Daoy (cell line): ENCODE measurements at places on chromosomes 4 and X. TPM values are rescaled to one million over a fixed set of nuclear protein-coding genes. Genes with fewer than 3 reads are reported as not detected.

The F9 gene
- not detected in 2 replicates for total RNA-seq

The HSFX4 gene
- not detected in 2 replicates for total RNA-seq

The PGRMC2 gene
- total RNA-seq, result 11.4 and 13.1 TPM in 2 replicates

The TMPRSS11D gene
- total RNA-seq, result not detected in 2 replicates

The GLRA3 gene
- not detected in 2 replicates for total RNA-seq

The ZNF157 gene
- total RNA-seq, result 0.06 TPM in 1 of 2 replicates, not detected in the other

GRCh38 chrX:34656842-34657725, at the start of gene TMEM47:
Gene TMEM47, minus strand, starts transcription at chrX:34657285. Its CDS starts 256 bp downstream, at chrX:34657029.
- DNase-seq, result peak; percentile 69

DNA sequence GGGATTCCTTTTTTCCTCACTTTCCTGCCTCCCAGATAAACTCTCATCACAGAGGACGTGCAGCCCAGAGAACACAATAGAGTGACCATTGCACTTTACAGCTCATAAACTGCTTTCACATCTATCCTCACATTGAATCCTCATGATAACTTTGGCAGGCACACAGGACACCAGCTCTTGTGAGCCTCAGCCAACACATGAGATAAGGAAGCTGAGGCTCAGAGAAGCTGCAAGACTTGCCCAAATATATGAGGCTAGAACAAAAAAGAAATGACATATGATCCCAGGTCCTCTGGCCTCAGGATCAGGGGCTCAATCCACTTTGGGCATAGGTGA, 85.0 kb upstream of the CPEB2 start:
- no peak for DNase-seq

DNA sequence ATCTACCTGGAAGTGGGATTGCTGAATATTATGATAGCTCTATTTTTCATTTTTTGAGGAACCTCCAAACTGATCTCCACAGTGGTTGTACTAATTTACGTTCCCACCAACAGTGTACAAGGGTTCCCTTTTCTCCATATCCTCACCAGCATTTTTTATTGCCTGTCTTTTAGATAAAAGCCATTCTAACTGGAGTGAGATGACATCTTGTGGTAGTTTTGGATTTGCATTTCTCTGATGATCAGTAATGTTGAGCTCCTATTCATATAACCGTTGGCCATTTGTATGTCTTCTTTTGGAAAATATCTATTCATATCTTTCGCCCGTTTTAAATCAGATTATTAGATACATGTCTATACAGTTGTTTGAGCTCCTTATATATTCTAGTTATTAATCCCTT, 101.8 kb downstream of the RASGEF1B start:
- DNase-seq, result no peak

- no peak for DNase-seq
These were observed 234.7 kb upstream of the DIAPH2 start for GRCh38 chrX:96449896-96450295.

- DNase-seq, result no peak
These were observed 8.7 kb downstream of the EIF2S3 start for GRCh38 chrX:24063488-24063887.

- no peak for DNase-seq
These were observed 38.4 kb downstream of the FAM193A start for GRCh38 chr4:2574863-2575262.

DNA sequence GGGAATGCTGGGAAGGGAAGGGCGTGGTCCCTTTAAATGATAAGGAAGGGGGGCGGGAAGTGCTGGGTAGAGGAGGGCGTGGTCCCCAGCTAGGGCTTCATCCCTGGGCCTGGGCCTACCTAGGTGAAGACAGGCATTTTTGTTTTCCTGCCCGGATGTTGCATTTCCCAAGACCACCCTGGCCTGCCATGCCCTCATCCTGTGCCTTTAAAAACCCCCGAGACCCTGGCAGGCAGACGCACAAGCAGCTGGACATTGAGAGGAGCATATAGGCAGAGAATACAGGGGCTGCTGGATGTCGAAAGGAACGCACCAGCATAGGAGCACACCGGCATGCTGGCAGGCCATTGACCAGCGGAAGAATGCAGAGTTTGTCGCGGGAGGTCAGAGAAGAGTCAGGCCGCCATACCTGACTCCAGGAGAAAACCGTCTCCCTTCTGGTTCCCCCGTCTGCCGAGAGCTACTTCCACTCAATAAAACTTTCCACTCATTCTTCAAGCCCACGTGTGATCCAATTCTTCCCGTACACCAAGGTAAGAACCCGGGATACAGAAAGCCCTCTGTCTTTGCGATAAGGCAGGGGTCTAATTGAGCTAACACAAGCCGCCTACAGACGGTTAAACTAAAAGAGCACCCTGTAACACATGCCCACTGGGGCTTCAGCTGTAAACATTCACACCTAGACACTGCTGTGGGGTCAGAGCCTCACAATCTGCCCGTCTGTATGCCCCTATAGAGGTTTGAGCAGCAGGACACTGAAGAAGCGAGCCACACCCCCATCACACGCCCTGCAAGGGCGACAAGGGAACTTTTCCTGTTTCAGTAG, 2.9 kb upstream of the AGA start:
- DNase-seq, result no peak

GRCh38 chr4:41485041-41485440, 52.9 kb upstream of the LIMCH1 start:
- no peak for DNase-seq
